ENCODE measurements at places on chromosomes 4 and X.

DNA sequence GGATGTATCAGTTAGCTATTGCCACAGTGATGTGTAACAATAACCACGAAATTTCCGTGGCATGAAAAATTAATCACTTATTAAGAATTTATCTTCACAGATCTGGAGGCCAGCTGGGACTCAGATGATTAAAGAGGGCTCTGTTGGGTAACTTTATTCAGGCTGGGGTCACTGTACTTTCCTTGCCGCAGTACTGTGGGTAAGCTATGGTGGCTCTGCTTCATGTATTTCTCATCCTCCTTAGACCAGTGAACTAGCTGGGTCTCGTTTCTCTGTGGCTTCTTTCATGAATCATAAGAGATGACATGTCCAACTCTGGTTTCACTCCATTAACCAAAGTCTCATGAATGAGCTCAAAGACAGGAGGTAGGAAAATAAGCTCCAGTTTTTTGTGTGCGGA lies 13.5 kb downstream of the TEX13B start:
- no peak for DNase-seq

- no peak for DNase-seq
Observed at GRCh38 chr4:32798471-32799159, 2078.4 kb downstream of the PCDH7 start.

GRCh38 chr4:158238575-158238974 lies 28.3 kb downstream of the TMEM144 start:
- no peak for DNase-seq

- no peak for DNase-seq
Observed at GRCh38 chr4:150150629-150151062, 72.4 kb downstream of the DCLK2 start.

DNA sequence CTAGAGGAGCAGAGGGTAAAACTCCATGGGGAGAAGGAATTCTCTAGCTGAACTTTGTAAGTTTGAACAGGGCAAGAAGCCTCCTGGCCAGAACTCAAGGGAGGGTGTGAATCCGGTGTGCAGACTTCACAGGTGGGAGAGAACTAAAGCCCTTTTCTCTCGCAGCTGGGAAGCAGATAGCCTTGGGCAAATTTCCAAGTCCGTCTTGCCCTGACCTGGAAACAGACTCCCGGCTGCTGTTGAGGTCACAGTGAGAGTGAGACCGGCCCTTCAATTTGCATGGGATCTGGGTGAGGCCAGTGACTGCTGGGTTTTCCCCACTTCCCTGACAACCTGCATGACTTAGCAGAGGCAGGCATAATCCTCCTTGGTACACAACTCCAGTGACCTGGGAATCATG lies 94.5 kb upstream of the ZNF827 start:
- DNase-seq, result no peak

DNA sequence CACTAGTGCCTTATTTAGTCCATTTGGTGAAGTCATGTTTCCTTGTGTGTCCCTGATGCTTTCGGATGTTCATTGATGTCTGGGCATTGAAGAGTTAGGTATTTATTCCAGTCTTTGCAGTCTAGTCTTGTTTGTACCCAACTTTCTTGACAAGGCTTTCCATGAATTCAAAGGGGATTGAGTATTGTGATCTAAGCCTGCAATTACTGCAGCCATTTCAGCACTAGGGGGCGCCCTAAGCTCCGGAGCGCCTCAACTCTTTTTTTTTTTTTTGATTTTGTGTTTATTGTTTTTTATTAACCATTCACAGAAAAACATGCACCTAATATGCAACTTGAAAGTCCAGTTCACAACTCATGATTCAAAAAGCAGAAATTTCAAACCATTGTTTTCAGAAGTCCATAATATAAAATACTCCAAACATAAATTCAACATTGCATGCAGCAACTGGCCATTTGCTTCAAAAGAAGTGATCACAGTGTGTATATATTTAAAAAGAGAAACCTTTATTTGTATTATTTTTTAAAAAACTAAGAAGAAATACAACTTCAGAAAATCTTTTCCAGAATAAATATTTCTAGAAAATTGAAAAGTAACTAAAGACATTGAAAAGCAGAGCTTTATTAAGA lies 59.2 kb downstream of the PTPN13 start:
- DNase-seq, result no peak

DNA sequence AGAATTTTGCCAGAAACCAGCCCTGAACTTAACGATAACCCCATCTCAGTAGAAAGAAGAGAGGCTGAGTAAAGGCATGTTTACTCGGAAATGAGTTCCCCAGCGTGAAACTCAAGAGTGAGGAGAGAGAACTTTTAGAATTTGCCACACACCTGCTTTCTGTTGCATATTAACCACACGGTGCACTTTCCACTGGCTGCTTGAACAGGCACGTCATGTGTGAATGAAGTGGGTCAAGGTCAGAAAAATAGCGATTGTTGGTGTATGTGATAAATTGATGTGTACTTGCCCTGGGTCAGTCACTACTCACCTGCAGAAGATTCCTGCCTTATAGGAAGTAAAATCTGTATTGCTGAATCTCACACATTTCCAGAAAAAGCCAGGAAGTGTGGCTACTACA lies 395.7 kb downstream of the TRIML1 start:
- DNase-seq, result no peak

DNA sequence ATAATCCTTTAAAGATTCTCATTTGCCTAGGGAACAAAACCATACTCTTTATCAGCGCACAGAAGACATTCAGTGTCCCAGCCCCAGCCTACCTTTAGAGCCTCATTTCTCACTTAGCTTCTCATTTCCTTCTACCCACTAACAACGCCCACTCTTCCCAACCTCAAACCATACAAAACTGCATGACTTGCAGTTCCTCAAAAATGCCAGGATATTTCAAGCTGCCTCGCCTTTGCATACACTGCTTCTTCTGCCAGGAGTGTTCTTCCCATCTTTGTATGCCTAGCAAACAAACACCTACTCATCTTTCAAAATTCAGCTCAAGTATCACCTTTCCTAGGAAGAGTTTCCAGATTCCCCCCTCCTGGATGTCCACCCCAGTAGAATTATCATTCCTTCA lies 129.9 kb upstream of the ADGRL3 start:
- no peak for DNase-seq

DNA sequence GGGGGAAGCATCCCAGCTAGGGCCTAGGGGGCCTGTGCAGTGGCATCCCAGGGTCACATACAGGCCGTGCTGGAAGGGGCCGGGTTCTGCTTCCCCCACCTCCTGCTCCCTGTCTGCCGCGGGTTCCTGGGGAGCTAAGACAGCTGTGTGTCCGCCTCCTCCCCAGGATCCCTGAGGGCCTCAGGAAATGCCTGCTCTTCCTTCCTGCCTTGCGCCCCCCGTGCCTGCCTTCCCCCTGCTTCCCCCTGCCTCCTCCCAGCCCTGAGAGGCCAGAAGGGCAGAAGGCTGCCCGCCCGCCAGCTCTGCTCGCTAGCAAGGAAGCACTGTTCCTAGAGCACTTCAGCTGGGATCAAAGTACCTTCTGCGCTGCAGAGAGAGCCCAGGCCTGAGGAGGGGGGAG lies 2.9 kb upstream of the BGN start:
- no peak for DNase-seq

GRCh38 chrX:97096385-97096784 lies 212.7 kb downstream of the RPA4 start:
- DNase-seq, result no peak

Data from DMS 273 treated with DMSO at 0.1 percent for 48 hours (cell line).